Memory B cell (primary cell): ENCODE measurements at places on chromosomes 1 and 21.

DNA sequence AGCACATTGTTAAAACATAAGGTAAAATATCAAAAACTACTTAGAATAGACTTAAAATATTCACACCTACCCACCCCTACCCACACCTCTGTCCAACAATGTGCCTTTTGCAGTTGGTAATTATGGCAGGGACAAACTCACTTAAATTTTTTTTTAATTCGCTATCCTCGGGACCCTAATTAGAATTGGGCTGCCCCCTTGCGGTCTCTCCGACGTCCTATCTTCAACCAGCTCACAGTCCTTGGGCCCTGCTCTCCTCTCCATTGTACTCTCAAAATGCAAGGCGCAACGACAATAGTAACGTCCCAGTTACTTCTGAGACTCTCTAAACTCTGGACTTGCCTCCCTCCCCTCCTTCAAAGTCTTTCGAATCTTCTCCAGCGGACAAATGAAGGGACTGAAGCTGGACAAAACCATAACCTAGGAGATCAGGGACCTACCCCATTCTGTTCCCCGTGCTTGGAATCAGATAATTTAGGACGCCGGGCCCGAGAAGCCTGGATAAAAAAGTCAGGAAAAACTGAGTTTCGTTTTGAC is 1.1 kb upstream of the CIART start:
- DNase-seq = peak; percentile 54

DNA sequence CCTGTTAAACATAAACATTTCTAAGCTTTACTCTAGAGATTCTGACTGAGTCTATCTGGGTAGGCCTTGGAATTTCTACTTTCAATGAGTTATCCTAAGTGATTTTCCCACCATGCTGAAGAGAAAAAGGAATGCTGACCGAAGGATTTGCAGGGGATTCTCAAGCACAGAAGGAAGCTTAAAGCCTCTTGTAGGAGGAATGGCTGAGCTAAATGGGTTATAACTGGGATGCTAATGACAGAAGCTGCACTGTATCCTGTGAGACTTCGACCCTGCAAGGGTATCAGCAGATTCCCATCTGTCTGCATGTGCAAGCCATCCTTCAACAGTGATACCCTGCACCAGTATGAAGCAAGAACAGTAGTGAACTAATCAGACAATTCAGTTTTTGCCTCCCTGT is 35.4 kb downstream of the SLC35D1 start:
- DNase-seq = no peak

DNA sequence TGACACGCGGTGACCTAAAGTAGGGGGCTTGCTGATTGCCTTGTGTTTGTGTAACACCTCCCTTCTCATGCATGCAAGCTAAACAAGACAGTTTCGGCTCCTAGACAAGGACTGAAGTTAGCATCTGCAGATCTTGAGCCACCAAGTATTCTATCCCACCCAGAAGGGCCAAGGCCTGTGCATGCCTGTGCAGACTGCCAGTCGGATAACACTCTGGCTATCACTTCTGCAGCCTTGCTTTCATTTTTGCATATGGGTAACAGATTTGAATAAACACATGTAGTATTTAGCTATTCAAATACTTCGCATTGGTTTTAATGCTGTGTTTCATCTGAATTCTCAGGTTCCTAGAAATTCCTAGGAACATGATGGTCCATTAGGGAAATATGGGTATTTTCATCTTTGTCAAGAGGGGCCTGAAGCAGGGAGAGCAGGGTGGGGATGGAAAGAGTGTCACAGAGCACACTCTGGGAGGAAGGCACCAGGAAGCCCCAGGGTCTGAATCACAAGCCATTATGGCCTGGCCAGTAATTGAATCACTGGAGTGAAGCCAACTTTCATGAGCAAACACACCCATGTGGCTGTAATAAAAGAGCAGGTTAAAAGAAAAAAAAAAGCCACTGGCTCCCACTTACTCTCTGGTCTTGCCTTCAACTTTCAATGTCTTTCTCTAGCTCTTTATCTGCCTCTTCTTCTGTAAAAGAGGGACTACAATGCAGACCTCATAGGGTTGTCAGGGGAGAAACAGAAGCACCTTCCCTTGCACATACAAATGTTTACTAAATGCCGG is 28.3 kb downstream of the GADD45A start:
- DNase-seq = no peak

- DNase-seq = no peak
These were observed 360.5 kb upstream of the DAB1 start for GRCh38 chr1:57784356-57784755.

DNA sequence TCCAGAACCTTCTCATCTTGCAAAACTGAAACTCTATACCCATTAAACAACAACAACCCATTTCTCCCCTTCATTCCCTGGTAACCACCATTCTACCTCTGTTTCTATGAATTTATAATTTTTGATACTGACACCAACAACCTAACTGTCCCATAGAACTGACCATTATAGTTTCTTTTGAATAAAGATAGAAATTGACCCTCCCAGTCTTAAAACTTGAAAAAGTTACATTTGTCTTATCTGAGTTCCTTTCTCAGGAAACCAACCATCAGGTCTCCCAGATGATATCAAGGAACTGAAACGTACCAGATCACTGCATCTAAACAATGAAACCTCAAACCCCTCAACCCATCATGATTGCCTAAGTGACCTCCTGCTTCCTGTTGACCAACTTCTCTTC is 27.1 kb downstream of the RNF115 start:
- no peak for DNase-seq

DNA sequence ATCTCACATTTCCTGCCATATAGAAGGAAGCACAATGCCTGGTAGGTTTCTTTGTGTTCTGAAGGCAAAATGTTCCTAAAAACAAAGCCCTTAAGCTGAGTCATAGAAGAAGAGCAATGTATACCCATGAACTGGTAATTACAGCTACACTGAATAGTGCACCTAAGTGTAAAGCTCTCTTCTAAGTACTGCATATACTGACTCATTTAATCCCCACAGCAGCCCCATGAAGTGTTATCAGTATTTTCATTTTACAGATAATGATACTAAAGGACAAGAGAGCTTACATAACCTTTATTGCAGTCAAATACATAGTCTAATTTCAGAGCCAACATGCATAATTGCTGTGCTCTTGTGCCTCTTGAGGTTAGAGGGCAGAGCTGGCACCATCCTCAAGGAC is 239.9 kb downstream of the DPYD start:
- no peak for DNase-seq
